AG09309 (cell line): ENCODE measurements at places on chromosomes 5 and 9.
A peak's percentile ranks its signal among the peaks of the same experiment; 100 is the strongest.

- DNase-seq, result no peak
Observed at GRCh38 chr9:82152181-82152580, 163.6 kb downstream of the SPATA31D1 start.

GRCh38 chr9:106758911-106759310, 104.1 kb upstream of the ZNF462 start:
- DNase-seq, result no peak

DNA sequence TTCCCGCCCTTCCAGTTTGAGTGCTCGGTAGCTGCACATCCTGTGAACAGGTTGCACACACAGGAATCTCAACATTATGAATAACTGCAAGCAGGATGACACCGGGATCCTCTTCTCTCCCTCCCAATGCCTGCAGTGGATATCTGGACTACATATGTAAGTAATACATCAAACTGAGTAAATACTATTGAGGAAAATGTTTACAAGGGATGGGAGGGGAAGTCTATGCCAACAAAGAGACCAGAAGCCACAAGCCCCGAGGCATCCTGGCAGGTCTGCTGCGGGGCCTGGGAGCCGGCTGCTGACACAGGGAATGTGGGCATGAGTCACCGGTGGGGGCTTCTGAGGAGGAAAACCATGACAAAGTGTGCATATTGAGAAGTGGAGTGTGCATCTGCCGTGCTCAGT, 8.6 kb upstream of the ANKRD33B start:
- peak; percentile 62 for DNase-seq

- DNase-seq, result no peak
Observed at GRCh38 chr9:128007566-128008138, 26.9 kb upstream of the EEIG1 start.

GRCh38 chr5:42250-42649, 49.7 kb upstream of the PLEKHG4B start:
- no peak for DNase-seq

- DNase-seq, result no peak
Observed at GRCh38 chr9:89695441-89695891, 90.7 kb downstream of the GADD45G start.

DNA sequence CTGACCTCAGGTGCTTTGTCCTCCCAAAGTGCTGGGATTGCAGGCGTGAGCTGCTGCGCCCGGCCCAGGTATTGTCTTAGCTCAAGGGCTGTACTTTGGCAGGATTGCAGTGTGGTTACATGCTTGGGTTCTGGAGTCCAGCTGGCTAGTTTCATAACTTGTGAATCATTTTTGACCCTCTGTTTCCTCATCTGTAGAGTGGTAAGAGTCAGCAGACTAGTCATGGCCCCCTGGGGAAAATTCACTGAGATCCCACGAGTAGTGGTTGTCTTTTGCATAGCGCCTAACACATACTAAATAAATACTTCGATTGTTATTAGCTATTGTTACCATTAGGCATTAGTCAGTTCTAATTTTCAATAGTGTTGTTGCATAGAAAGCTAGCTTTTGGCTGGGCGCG, 14.3 kb downstream of the PTPA start:
- peak; percentile 73 for DNase-seq

- no peak for DNase-seq
Observed at GRCh38 chr9:71581101-71581500, 187.2 kb downstream of the CEMIP2 start.

DNA sequence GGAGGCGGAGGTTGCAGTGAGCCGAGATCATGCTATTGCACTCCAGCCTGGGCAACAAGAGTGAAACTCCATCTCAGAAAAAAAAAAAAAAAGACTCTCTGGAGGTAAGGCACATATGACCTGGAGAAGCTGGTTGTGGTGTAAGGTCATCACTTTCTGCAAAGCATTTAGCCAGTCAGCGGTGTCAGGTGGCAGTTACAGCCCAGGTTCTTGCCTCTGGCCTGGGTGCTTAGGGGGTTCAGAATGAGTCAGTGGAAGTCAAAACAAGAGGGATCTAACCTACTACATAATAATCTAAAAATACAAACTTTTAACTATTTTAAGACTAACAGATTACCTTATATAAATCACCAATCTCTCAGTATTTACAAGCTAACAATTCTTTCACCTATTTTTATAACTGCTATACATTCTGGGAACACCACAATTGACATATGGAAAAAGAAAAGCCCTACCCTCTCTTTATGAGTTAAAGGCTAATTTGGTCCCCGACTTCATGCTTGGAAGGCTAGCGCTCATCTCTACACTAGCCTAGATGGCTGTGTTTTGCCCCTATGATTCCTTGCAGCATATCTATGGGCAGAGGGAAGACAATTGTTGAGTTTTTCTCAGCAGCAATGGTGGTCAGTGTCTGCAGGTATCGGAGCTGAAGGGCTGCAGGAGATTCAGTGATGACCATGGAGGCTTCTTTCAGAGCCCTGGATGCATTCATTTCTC, 29.2 kb downstream of the STOM start:
- DNase-seq, result no peak

DNA sequence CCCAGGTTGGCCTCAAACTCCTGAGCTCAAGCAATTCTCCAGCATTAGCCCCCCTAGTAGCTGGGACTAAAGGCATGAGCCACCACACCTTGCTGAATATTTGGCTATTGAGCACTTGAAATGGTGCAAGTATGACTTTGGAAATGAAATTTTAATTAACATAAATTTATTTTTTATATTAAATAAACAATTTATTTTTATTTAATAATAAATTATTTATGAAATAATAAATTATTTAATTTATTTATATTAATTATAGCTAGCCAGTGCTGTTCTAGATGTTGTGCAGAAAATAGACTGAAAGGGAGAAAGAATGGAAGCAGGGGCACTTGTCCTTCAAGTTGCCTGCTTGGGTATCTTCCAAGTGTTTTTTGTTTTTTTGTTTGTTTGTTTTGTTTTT, 40.0 kb upstream of the CTNNA1 start:
- no peak for DNase-seq

GRCh38 chr9:106874031-106874430, 11.1 kb downstream of the ZNF462 start:
- DNase-seq, result no peak

DNA sequence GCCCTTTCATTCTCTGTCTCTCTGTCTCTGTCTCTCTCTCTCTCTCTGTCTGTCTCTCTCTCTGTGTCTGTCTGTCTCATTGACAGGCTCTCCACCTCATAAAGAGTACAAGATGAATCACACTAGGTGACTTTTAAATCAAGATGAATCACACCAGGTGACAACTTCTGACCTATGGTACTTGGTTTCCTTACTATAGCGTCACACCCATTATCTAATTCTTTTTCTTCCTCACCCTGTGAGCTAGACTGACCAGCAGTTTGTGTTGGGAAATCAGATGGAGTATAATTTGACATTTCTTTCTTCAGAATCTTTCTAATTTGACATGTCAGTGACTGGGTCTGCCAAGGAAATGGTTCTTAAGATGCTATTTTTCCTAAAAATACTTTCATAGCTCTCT, 232.9 kb downstream of the ARRDC3 start:
- no peak for DNase-seq

DNA sequence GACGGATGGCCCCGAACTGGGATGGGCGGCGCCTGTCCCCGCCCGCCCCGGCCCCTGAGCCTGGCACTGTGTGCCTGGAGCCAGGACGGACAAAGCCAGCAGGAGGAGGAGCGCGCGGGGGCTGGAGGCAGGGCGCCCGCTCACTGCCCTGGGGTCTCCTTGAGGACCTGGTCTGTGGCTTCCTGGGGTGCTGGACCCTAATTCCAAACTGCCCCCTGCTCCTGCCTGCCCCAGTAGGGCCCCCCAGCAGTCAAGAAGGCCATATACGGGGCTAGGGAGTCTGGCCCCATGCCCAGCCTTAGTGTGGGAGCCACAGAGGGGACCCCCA, 29.2 kb upstream of the RXRA start:
- no peak for DNase-seq
